ENCODE measurements at places on chromosomes 5 and 9.
A peak's percentile ranks its signal among the peaks of the same experiment; 100 is the strongest.

DNA sequence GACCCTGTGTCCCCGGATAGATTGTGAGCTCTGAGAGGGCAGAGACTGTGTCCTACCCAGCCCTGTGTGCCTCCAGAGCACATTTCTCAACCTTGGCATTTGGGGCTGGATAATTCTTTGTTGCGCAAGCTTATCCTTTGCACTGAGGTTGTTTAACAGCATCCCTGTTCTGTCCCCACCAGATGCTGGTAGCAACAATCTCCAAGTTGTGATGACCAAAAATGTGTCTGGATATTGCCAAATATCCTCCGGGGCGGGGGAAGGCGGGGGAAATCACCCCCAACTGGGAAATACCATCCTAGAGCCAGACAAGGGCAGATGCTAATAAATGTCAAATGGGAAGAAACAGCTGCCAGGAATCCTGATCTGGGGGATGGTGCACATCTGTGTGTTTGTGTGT, 24.0 kb upstream of the TNIP1 start:
- no peak for DNase-seq

DNA sequence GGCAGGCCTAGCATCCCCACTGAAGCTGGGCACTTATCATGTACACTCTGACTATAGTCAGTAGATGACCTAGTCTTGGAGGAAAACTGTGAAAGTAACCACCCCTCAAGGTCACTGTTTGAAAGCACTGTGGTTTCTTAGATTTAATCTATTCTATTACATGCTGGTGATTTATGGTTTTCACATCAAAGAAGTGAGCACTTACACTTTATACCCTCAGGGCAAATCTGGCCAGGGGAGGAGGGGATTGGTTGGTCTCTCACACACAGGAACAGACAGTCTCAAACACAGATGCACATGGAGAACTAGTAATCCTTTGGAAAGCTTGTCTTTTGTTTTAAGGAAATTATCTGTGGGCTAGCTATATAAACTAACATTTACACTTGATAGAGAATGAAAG, 17.9 kb upstream of the SPIN1 start:
- no peak for DNase-seq

DNA sequence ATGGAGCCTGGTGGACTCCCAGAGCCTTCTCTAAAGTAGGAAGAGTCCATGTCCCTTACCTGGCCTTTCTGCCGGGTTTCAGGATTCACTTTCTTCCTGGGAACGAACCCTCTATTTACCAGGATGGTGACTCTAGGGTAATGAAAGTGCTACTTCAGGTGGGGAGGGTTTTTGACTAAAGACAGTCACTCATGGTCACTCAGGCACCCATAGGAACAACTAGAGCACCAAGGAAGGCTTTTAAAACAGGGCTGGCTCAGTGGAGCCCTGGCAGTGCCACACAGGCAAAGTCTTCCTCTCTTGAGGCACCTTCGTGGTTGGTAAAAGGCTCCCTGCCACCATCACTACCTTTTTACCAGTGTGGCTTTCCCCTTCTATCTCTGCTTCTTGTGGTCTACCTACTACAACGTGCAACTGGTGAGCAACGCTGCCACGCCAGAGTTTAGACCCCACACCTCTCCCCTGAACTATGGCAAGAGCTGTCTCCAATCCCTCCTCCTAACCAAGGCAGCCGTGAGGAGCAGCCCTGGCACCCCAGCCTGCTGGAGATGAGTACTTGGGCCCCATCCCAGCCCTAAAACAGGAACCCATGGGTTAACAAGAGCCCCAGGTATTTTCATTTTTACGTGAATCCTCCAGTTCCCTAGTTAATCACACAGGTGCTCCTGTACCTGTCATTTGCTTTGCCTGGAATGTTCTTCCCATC, 3.5 kb downstream of the SURF1 start:
- no peak for DNase-seq

GRCh38 chr5:37787742-37788141, 52.1 kb downstream of the GDNF start:
- no peak for DNase-seq

DNA sequence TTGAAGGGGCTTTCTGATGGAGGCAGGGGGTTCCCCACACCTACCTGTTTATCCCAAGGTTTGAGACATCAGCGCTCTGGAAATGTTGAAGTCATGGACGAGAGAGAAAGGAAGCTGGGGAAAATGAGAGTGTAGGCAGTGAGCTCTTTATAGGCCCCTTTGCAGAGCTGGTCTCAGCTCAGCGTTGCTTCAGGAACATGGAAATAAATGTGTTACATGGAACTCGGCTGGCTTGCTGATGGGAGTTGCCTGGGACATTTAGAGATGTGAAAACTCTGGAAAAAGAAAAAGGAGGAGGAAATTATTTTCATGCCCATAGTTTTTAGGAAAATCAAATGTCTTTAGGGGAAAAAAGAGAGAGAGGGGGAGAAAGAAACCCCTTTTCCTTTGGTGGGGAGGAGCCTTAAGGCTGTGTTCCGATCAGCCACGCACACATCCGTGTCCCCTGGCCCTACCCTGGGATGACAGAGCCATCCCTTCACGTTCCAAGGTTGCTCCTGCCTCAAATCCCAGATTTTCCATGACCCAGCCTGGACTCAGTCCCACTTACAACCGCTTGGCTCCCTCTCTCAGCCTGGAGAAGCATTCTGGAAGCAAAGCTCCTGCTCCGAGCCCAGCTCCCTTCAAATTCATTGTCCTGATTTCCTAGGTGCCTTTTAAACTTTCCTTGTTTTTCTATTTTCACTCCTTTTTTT, 78.3 kb downstream of the COL27A1 start:
- DNase-seq: no peak

GRCh38 chr9:116390303-116391228, 237.0 kb downstream of the PAPPA start:
- no peak for DNase-seq

GRCh38 chr5:33311893-33312292, 128.9 kb upstream of the TARS1 start:
- no peak for DNase-seq

DNA sequence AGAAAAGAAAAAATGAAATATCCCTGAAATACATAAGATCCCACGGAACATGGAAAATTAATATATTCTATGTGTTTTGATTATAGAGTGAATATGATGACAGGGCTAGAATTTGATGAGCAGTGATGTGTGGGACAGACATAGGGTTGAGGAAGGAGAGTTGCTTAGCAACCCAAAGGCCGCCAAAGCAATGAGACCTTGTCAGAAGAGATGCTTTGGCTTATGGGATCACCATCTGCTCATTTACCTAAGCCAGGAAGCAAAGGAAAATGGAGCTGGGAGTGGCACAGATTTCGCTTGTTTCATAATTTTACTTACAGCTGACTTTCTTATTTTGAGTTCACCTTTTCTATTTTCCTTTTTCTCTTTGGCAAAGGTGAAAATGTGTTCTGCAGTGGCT, 20.9 kb upstream of the HAPLN1 start:
- peak; percentile 16 for DNase-seq

- no peak for DNase-seq
These were observed 21.7 kb downstream of the TARS1 start for GRCh38 chr5:33462456-33462855.

DNA sequence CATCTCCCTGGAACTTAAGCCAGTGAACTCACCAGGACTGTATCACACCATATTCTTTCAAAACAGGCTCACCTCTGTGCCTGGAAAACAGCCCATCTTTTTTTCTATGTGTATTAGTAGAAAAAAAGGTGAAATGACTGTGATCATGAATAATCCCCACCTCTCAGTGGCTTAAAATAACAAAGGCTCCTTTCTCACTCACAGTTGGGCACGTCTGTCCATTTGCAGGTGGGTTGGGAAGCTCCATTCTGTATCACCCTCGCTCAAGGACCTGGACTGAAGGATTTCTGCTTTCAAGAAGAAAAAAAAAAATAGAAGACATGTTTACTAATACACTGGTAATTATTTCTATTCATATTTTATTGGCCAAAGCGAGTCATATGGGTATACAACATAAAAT, 17.3 kb upstream of the FGF1 start:
- DNase-seq: no peak

DNA sequence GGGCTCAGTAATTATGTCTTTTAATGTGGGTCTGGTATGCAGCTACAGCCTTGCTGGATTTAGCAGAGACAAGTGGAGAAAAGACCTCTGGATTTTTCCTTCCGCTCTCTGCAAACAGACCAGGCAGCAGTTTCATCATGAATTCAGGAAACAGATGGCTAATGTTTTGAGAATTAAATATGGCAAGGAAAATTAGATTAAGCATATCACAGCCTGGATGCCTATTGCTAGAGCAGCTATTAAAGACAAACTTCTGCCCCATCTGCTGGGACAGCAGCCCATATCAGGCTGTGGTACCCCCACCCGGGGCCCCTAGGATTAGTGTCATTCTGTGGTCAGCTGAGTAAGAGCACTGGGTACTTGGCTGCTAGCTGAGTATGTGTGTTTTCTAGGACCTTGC, 6.2 kb downstream of the SKP2 start:
- DNase-seq: no peak

DNA sequence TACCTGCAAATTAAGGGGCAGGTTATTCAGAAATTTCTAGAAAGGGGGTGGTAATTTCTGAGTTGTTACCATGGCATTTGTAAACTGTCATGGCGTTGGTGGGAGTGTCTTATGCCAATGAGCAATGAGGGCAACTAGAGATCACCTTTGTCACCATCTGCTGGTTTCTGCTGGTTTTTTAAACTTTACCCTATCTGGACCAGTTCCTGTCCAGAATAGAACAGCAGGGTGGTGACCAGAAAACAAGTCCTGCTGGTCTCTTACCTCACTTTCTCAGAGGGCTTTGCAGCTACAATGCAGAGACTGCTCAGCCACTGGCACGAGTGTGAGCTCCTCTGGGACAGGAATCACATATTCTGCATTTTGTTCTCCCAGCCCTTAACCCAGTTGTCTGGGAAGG, 51.4 kb downstream of the FAM114A2 start:
- no peak for DNase-seq

GRCh38 chr9:114149765-114150340, 5.5 kb upstream of the COL27A1 start:
- no peak for DNase-seq

DNA sequence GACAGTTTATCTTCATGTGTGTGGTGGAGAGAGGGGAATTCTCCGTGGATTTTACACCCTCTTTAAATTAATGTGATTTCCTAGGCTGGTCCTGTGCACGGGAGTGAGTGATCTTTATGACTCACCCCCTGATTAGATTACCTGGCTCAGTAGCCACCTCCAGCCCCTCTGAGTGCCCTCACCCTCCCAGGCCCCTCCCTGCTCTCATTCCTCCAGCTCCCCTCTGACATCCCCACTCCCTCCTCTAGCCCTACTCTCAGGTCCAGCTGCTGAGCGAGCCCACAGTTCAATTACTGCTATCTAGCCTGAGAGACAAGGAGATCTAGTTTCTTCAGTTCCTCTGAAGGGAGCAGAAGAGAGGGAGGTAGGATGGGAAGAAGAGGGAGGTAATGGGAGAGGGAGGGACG, 61.8 kb upstream of the ARAP3 start:
- DNase-seq: no peak

GRCh38 chr5:12805165-12805698, 901.0 kb upstream of the CTNND2 start:
- no peak for DNase-seq

- no peak for DNase-seq
These were observed 263.4 kb upstream of the ACTBL2 start for GRCh38 chr5:57745700-57746651.

DNA sequence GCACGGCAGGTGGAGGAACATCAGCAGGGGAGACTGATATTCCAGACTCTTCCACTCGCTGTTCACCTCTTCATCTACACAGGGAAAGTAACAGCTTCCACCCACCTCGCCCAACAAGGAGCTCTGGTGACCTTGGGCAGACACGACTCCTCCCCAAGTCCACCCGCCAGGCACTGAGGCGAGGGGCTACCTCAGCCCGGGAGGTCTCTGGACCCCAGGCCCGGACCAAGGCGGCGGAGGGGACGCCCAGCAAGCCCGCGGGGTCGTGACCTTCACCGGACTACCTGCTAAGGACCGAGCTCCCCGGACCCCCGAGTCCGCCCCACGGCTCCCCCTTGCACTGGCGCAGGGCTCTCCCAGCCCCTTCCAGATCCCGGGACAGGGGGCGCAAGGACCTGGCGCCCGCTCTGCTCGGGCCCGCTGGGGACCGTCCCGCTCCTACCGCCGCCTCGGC, 70.2 kb upstream of the LPCAT1 start:
- DNase-seq: no peak

- no peak for DNase-seq
These were observed 1.6 kb downstream of the ANXA6 start for GRCh38 chr5:151155775-151156506.

GRCh38 chr9:133604214-133604613, 5.0 kb downstream of the FAM163B start:
- DNase-seq: no peak

DNA sequence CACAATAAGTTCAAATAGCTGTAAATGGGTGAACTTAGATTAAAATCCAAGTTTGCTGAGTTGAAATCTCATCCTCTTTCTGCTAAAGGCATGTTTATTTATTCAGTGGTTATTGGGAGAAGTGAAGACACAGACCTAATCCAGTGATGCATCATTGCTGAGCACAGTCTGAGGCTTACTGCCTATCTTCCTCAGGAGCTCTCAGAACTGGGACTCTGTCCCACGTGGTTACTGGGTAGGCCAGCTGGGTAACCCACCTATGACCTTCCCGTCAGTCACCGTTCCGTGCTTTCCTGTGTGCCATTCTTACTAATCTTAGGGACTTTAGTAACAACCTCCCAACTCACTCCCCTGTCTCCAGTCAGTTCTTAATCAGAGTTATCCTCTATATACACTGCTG, 226.8 kb upstream of the ATP10B start:
- no peak for DNase-seq

- DNase-seq: peak; percentile 36
These were observed 123.2 kb downstream of the SPOCK1 start for GRCh38 chr5:137375741-137376526.

GRCh38 chr5:132103332-132103951, 29.9 kb downstream of the CSF2 start:
- DNase-seq: no peak

DNA sequence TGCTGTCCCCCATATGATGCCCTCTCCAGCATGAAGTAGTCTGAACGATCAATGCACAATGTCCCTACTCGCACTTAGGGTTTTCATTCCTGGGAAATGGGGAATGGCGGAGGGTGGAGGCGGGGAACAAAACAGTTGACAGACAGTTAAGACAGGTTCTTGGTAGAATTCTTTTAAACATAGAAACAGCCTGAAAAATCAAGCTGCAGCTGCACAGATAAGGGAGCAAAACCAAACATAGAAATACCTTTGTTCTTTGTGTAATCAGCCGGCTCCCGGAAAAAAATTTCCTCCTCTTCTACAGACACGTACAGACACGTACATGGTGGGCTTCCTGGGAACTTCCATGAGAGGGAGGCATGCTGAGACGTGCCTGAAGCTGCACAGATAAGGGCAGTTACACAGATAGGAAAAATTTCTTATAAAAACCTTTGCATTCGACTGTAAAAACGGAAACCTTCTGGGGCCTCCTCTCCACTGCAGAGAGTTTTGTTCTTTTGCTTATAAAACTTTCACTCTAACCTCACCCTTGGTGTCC, 662.4 kb upstream of the PTPRD start:
- no peak for DNase-seq

DNA sequence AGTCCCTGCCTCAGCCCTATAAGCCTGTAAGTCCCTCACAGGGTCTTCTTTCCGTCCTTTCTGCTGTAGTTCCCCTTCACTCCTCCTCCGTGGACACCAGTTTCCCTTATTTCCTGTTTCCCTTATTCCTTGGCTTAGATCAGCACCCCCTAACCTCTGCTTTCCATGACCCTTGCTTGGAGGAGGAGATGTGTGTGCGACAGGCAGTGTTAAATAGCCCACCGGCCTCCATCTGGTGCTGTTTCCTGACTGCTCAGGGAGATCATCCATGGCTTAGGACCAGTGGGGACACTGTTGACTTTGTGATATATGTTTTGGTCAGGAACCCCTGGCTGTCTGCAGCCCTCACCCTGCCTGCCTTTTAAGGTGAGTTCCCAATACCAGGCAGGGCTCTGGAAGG, 34.1 kb upstream of the PSD2 start:
- no peak for DNase-seq
